ENCODE measurements at places on chromosomes 3 and 15.

GRCh38 chr15:67680641-67681040 is 138.1 kb downstream of the MAP2K5 start:
- DNase-seq: no peak

DNA sequence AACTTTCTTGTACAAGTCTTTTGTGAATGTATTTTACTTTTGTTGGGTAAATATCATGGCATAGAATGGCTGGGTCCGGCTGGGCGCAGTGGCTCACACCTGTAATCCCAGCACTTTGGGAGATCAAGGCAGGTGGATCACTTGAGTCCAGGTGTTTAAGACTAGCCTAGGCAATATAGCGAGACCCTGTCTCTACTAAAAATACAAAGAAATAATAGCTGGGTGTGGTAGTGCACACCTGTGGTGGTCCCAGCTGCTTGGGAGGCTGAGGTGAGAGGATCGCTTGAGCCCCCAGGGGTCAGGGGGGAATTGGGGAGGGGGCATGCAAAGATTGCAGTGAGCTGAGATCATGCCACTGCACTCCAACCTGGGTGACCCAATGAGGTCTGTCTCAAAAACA is 52.9 kb downstream of the ANP32A start:
- DNase-seq: no peak

GRCh38 chr3:111808439-111808838 is 50.6 kb upstream of the PHLDB2 start:
- DNase-seq: no peak

DNA sequence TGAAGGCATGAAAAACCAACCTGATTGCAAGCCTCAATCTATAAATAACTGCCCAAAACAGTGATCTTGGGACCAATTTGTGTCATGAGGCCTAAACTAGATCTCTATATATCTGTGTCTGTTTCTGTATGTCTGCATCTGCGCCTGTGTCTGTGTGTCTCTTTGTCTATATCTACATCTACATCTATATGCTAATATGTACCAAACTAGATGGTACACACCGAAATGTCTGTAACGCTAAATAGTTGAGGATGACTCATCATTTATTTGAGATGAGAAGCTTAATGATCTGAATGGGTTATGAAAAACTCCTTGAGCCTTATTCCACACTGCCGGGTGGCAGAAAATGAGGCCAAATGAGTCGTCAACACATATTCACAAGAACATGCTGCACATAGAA is 982.3 kb downstream of the ROBO2 start:
- no peak for DNase-seq

GRCh38 chr3:128328546-128329458 is 137.9 kb downstream of the DNAJB8 start:
- DNase-seq: no peak

- DNase-seq: no peak
Measured at GRCh38 chr15:37788330-37788729, 146.1 kb upstream of the TMCO5A start.

- no peak for DNase-seq
Measured at GRCh38 chr3:156246961-156247725, 126.8 kb downstream of the KCNAB1 start.

GRCh38 chr3:111735243-111735758 is 123.8 kb upstream of the PHLDB2 start:
- DNase-seq: no peak

- DNase-seq: no peak
Measured at GRCh38 chr3:140731440-140732119, 53.7 kb downstream of the TRIM42 start.

DNA sequence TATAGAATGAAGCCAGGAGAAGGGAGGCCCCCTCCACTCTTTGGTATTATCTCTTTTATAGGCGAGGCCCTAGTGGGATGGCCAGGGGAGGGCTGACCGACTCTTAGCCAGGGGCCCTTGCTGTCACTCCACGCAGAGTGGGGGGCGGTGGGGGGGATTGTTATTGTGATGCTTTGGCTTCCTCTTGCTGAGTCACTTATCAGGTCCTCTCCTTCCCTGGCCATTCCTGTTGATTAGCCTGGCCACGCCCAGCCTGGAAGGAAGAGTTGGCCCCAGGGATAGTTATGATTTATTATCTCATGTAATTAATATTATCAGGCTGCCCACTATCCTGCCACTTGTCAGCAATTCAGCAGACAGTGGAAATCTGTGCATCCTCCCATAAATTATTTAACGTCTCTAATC is 25.5 kb upstream of the SKOR1 start:
- DNase-seq: no peak

DNA sequence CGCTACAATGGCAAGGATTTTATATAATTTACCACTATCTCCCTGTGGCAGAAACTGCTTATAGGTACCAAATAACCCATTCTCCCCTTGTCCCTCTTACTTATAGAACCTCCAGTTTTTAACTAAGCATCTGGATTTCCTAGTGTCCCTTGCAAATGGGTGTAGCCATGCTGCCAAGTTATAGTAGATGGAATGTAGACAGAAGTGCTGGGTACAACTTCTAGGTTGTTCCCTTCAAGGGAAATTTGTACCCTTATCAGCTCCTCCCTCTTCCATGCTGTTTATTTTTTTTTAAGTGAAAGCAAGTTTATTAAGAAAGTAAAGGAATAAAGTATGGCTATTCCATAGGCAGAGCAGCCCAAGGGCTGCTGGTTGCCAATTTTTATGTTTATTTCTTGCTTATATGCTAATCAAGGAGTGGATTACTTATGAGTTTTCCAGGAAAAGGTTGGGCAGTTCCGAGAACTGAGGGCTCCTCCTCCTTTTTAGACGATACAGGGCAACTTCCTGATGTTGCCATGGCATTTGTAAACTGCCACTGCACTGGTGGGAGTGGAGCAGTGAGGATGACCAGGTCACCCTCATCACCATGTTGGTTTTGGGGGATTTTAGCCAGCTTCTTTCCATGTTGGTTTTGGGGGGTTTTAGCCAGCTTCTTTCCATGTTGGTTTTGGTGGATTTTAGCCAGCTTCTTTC is 40.1 kb upstream of the TM4SF19 start:
- no peak for DNase-seq

DNA sequence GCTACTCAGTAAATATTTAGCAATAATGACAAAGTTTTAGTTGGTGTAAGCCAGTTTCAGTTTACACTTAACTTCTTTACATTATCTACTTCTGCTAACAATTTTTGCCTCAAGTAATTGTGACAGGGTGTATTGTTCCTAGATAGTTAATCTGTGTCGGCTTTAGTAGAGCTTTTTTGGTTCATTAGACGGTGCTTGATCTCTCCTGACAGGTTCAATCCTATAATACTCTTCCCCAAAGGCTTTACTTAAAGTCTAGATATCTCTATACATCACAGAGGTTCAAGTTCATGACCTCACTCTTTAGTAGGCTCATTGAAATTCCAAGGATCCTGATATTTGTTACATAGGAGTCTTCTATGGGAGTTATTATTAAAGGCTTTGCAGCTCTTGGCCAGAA is 365.6 kb upstream of the DPPA4 start:
- DNase-seq: no peak

DNA sequence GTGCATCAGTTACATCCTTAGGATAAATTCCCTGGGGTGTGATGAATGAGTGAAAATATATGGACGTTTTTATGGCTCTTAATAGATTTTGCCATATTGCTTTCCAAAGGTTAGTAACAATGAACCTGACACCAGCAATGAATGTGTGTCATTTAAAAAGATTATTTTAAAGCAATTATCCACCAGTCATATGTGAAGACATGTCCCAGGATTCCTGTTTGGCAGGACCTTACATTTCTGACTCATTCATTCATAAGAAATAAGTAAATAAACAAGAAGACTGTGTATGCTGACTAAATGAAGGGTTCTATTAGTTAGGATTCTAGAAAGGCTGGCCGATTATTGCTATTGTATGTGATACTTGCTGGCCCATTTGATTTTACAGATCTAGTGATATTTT is 201.5 kb downstream of the SOX2 start:
- no peak for DNase-seq

DNA sequence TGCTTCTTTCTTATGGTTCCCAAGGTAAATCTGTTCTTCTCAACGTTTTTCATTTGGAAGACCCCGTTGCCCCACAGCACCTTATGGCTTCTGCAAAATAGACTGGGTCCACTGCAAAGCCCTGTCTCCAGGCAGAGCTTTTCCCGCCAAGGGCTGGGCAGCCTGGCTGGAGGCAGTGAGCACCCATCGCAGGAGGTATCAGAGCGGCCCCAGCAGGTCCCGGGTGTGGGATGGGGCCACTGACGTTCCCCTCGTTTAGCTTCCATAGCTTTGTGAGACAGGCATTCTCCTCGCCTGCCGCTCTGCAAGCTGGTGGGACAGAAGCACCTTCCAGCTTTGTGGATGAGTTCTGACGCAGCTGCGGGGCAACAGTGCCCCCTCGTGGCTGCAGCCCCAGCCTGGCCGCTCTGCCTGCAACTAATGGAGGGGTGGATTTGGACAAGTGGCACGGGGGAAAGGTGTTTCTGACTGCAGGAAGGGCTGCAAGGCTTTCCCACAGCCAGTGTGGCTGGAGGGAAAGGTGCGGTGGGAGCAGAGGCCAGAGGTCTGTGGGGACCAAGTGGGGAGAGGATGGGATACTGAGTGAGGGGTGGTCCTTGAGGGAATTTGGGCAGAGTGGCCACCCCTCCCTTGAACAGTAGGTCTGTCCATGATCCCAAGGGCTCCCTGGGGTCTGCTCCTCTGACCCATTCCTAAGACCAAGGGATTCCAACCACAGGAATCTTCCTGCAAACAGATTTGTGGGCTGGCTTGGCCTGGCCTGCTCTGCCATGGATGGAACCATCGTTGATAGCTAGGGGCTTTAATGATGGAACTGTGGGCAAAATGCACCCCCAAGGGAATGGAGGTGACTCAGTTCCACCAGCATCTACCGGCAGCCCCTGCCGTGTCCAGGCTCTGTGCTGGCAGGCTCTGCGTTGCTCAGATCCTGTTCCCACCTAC is 99.4 kb downstream of the FBLN2 start:
- peak; percentile 58 for DNase-seq

DNA sequence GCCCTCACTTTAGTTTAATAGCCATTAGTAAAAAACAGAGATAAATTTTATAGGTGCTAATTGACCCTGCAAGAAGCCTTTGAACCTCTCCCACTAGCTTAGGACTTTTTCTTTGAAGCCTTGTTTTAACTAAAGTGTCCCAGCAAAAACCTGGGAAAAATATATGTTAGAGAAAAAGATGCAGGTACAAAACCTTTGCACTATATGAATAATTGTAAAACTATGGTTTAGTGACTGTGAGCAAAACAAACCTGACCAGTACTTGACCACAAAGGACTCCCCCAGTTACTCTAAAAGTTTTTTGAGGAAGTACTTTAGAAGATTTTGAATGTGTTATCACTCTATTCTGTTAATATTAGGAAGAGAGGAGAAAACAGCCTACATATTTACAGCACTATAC is 123.3 kb upstream of the TP63 start:
- no peak for DNase-seq

DNA sequence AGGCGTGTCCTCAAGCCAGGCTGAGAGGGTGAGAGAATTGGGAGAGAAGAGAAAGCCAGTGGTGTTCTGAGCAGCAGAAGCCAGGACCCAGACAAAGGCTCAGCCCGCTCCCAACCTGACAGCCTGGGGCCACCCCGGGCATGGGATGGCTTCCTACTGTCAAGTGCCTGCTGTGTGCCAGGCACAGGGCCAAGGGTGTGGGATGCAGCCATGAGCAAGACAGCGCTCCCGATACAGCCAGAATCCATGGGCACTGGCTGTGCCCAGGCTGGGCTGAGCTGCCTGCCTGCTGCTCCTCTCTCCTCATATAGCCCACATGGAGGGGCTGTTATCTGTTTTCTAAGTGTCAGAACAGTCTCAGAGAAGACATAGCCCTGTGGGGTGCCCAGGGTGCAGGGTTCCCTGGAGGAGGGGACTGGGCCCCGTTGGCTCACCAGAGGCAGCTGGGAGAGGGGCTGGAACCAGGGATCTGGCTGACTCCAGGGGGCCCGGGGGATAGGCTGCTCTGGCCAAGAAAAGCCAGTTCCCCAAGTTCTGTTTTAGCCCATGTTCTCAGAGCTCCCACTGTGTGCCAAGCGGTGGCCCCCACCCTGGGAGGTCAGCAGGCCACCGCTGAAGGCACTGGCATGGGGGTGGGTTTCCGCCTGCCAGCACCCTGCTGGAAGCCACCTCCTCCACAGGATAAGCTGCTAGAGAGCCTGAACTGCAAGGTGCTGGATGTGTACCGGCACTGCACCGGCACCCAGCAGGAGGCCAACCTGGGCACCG is 39.0 kb downstream of the CFAP100 start:
- DNase-seq: no peak

- DNase-seq: no peak
Measured at GRCh38 chr3:193506921-193507320, 47.8 kb downstream of the ATP13A4 start.

All from AG04450 (cell line).